ENCODE measurements at places on chromosomes 7 and 10. TPM values are rescaled to one million over a fixed set of nuclear protein-coding genes. Genes with fewer than 3 reads are reported as not detected.

C10orf67 gene
- total RNA-seq: not detected

UNCX gene
- total RNA-seq: not detected

MMD2 gene
- total RNA-seq: not detected

TCAF2 gene
- 1.8 TPM for total RNA-seq

HECTD2 gene
- total RNA-seq: 5.4 TPM

CFAP69 gene
- 0.17 TPM for total RNA-seq

INMT gene
- total RNA-seq: 567 TPM

ANKRD30A gene
- total RNA-seq: not detected

VPS37D gene
- 4.1 TPM for total RNA-seq

SPDYE11 gene
- not detected for total RNA-seq

CPN1 gene
- total RNA-seq: not detected

CDK1 gene
- 5.2 TPM for total RNA-seq

RARRES2 gene
- total RNA-seq: 90.6 TPM

ATOH7 gene
- total RNA-seq: not detected

HOXA7 gene
- 0.58 TPM for total RNA-seq

DNA2 gene
- 0.85 TPM for total RNA-seq

ARL3 gene
- 5.3 TPM for total RNA-seq

CAMK2G gene
- total RNA-seq: 16.1 TPM

SH2D4B gene
- total RNA-seq: not detected

TUBB8 gene
- not detected for total RNA-seq

KIN gene
- 6.9 TPM for total RNA-seq

ATP5F1C gene
- 212 TPM for total RNA-seq

DNAJC12 gene
- 12.8 TPM for total RNA-seq

MRPS24 gene
- total RNA-seq: 119 TPM

HSPA12A gene
- total RNA-seq: 8.4 TPM

FAM13C gene
- total RNA-seq: 1.3 TPM

CALML3 gene
- not detected for total RNA-seq

FAM25A gene
- not detected for total RNA-seq

ZNF3 gene
- 12.9 TPM for total RNA-seq

CTNNA3 gene
- not detected for total RNA-seq

TYW1B gene
- total RNA-seq: 0.82 TPM

NPFFR1 gene
- not detected for total RNA-seq

CYP3A5 gene
- total RNA-seq: not detected

PRTFDC1 gene
- total RNA-seq: 9.6 TPM

CRPPA gene
- 0.94 TPM for total RNA-seq

GAD2 gene
- not detected for total RNA-seq

LRRC18 gene
- total RNA-seq: not detected

MYL7 gene
- total RNA-seq: not detected

PDE6C gene
- not detected for total RNA-seq

SLC29A4 gene
- 4.1 TPM for total RNA-seq

NKX1-2 gene
- not detected for total RNA-seq

KIAA1549 gene
- 3.9 TPM for total RNA-seq

FRAT2 gene
- 4.7 TPM for total RNA-seq

AKR1C2 gene
- 16.4 TPM for total RNA-seq

OR2A5 gene
- not detected for total RNA-seq

ZNF425 gene
- total RNA-seq: 2.3 TPM

TMEM26 gene
- total RNA-seq: 0.12 TPM

ANKRD61 gene
- not detected for total RNA-seq

GBX1 gene
- total RNA-seq: not detected

POLD2 gene
- 71.2 TPM for total RNA-seq
